PC-3 (cell line): ENCODE measurements at places on chromosomes 16 and 17. TPM values are rescaled to one million over a fixed set of nuclear protein-coding genes. Genes with fewer than 3 reads are reported as not detected.

NEUROD2 gene
- not detected in 2 replicates for total RNA-seq

GRCh38 chr16:80639636-80640035 lies 98.8 kb downstream of the DYNLRB2 start:
- no peak overlapping the region for H3K4me3 ChIP-seq
- DNase-seq, result no peak
- no peak overlapping the region for H3K27ac ChIP-seq
- H3K36me3 ChIP-seq, result no peaks in the 10 kb centered on the region
- H3K27me3 ChIP-seq, result no peaks in the 10 kb centered on the region

GRCh38 chr16:70395345-70395901 lies 43.5 kb downstream of the ST3GAL2 start:
- H3K4me3 ChIP-seq, result no peak overlapping the region
- H3K27me3 ChIP-seq, result no peaks in the 10 kb centered on the region
- H3K27ac ChIP-seq, result no peak overlapping the region
- peaks cover 8% of the 10 kb centered on the region for H3K4me1 ChIP-seq
- H3K36me3 ChIP-seq, result no peaks in the 10 kb centered on the region; the same call in 1 of the 2 replicates
- peak; percentile 40 for DNase-seq

- H3K36me3 ChIP-seq, result peaks cover 4% of the 10 kb centered on the region; the same call in 1 of the 2 replicates
- H3K27ac ChIP-seq, result no peak overlapping the region
- H3K4me3 ChIP-seq, result no peak overlapping the region
- peak; percentile 20 for DNase-seq
Measured at GRCh38 chr16:24771132-24771778, 41.8 kb downstream of the TNRC6A start.

DNA sequence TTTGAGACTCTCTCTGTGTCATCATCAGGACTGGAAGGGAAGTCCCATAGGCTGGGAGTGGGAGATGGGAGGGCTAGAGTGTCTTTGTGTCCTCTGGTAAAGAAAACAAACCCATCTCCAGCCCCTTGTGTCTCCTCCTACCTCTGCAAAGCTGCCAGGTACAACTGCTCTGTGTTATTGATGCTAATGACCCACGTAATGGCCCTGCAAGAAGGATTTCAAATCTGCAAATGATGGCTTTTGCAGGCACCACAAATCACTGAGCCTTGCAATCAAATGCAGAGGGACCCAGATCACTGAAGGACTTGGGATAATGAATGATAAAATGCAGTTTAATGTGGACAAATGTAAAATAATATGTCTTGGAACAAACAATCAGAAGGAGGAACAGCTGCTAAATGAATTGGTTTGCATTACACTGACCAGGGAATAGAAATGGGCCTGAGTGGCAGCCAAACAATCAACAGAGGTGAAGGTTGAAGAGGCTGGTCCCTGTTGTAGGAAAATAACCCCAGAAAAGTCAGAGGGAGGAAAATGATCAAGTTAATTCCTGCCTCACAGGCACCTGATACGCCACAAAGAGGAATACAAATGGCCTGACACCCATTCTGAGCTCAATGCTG lies 425.1 kb downstream of the UTP18 start:
- no peak overlapping the region for H3K4me3 ChIP-seq
- no peak for DNase-seq
- H3K27me3 ChIP-seq, result peaks cover 26% of the 10 kb centered on the region; the same call in 1 of the 2 replicates
- H3K4me1 ChIP-seq, result no peaks in the 10 kb centered on the region
